ENCODE measurements at places on chromosomes 16 and 17.

DNA sequence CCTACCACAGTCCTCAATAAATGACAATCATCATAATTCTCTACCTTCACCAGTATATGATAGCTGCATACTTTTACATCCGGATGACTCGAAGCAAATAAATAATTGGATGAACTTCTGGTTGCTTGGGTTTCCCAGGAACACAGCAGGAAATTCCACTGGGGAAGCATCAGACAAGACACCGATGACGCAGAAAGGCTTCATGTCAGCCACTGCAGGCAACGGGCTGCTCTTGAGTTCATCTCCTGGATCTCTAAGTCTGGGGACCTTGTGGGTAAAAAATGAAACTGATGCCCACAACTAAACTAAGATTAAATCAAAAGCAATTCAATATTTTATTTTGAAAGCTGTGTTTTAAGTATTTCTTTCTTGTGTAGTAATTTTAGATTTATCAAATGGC is 472.1 kb upstream of the C16orf82 start:
- no peak for DNase-seq

GRCh38 chr16:22055881-22056280 is 36.5 kb upstream of the VWA3A start:
- DNase-seq, result no peak

GRCh38 chr17:21816592-21817567 is 124.6 kb downstream of the KCNJ18 start:
- DNase-seq, result no peak

- no peak for DNase-seq
Observed at GRCh38 chr17:613725-614124, 100.9 kb downstream of the VPS53 start.

DNA sequence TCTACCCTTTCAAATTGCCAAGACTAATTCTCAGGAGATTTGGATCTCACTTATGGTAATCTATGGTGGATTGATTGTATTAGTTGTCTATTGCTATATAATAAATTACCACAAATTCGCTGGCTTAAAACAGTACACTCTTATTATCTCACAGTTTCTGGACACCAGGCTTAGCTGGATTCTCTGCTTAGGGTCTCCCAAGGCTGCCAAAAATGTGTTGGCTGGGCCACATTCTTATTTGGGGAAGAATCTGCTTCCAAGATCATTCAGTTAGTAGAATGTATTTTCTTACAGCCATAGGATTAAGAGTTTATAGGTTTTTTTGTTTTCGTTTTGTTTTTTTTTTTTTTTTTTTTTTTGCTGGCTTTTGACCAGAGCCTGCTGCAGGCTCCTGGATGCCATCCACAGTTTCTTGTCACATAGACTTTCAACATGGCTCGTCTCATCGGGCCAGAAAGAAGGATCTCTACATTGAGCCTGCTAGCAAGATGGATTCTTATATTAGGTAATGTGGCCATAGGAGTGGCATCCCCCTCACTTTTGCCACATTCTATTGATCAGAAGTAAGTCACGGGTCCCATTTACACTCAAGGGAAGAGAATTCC is 415.3 kb downstream of the KIF2B start:
- DNase-seq, result no peak

DNA sequence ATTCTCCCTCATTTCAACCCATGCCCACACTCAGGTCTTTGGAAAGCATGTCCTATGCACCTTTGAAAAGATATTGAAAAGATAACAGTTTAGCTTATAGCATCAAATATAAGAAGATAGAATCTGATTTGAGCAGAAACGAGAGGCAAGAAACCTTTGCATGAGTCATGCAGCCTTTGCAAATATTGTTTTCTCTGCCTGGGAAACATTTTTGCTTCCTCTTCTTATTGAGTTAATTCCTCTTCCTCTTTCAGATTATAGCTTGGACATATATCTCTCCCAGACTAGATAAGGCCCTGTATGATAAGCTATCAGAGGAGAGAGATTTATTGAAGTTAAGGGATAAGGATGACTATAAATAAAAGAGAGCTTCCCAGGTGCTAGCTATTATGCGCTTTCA is 46.1 kb upstream of the KCNJ2 start:
- no peak for DNase-seq

DNA sequence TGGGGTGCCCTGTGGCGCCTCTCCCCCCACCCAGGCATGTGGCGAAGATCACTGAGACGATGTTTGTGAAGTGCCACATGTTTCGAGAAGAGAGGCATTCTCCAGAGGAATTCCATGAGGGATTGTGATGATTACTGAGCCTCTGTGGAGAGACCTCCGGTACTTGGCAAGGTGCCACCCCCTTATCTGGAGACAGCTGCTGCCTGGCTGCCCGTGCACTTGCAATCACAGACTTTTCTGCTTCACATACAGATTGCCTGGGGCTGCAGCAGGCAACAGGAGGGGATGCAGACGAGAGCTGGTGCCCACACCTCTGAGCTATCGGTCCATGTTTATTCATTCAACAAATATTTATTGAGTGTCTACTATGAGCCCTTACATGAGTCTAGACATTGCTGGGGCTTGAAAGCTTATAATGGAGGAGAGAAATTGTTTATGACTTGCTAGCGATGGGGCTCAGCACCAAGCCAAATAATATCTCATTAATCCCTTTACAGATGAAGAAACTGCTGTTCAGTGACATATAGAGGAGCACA is 317.2 kb upstream of the ZFHX3 start:
- DNase-seq, result no peak

DNA sequence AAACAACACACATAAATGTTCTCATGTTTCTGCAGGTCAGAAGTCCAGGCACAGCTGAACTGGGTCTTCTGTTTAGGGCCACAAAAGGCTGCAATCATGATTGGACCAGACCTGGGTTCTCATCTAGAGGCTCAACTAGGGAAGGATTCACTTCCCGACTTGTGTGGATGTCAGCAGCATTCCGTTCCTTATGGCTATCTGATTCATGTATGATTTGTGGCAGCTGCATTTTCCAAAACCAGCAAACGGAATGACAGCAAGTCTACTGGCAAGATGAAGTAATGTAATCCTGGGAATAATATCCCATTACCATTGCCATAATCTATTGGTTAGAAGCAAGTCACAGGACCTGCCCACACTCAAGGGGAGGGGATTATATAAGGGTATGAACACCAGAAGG is 22.1 kb downstream of the CEP112 start:
- DNase-seq, result no peak

- peak; percentile 33 for DNase-seq
Observed at GRCh38 chr17:32445074-32445415, 735 bp downstream of the PSMD11 start.

DNA sequence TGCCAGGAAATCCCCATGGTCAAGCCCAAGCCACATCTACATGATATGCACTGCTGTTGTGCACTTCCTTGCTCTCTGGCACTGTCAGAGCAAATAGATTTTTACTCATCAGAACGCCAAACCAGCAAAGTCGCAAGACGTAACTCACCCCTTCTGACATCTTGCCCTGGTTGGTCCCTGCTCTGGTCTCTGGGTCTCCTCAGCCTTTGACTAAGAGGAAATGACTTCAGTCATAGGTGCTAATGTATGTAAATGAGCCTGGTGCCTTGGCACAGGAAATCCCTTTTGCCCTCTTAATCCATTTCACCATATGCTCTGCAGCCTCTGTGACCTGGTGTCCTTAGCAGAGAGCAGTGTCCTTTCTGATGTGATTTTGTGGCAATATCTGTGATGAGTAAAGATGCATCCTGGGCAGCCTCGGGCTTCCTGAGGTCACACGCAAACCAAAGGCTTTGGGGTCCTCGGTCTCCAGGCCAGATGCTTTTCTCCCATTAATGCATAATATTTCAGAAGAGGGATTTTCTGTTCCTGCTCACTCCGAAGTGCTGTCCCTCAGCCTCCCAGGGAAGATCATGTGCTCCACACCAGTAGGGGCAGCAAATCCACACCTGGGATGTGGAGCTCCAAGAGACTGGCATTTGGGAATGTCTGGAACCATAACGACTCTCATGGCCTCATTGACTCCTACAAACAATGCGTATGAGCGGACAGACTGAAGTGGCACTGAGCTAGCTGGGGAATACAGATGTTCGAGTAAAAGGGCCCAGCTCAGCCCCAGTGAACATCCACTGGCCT is 66.9 kb downstream of the GP2 start:
- DNase-seq, result no peak

- peak; percentile 41 for DNase-seq
Observed at GRCh38 chr17:78974635-78975591, 4.8 kb downstream of the LGALS3BP start.

GRCh38 chr17:39794249-39794970 is 56.7 kb downstream of the GRB7 start:
- no peak for DNase-seq

GRCh38 chr16:88538366-88539060 is 31.7 kb upstream of the ZC3H18 start:
- no peak for DNase-seq

DNA sequence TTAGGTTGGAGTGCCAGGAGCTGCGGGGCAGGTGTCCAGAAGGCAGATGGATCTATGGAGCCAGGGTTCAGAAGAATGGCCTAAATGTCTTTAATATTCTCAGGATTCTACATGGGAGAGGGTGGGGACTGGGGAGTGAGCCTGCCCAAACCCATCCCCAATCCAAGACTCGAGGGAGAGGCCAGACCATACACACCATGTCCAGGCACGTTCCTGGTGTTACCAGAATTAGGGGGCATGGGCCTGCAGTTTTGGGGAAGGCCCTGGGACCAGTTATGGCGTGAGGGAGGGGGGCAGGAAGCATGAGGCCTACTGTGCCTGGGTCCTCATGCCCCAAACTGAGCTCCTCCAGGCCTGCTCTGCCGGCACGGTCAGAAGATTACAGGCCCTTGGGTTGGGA is 1.9 kb downstream of the TAX1BP3 start:
- no peak for DNase-seq

DNA sequence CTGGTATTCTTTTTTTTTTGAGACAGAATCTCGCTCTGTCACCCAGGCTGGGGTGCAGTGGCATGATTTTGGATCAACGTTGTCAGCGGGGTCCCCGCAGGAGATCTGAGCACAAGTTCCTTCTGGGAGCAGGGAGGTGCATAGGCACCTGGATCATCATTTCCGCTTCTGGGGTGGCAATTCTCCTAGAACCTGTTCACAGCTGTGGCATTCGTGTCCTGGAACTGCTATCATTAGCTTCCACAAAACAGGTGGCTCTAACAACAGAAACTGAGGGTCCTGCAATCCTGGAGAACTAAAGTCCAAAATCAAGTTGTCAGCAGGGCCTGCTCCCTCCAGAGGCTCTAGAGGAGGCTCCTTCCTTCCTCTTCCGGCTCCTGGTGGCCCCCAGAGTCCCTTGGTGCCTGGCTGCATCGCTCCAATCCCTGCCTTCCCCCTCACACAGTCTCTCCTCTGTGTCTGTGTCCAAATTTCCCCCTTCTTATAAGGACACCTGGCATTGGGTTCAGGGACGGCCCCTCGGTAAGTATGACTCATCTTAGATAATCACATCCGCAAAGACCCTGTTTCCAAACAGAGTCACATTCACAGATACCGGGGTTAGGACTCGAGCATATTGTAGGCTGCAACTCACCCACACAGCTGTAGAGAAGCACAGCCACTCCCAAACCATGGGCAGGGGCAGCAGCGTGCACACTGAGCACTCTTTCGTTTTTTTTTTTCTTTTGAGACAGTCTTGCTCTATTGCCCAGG is 43.5 kb upstream of the KLHDC4 start:
- no peak for DNase-seq

DNA sequence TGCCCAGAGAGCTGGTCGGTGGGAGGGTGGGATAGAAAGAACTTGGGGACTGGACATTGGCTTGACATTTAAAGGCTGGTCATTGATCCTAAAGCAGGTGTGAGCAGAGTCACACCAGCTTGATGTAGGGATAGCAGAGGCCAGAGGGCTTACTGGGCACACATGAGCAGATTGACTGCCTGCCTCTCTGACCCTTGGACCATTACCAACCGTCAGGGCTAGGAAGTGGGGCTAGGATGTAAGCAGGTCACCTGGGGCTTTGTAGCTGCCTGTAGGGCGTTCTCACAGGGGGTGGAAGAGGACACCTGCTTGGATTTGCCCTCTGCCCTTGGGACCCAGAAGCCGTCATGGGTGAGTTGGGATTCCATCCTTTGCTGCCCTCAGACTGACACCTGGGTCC is 11.1 kb upstream of the SMPD3 start:
- no peak for DNase-seq

DNA sequence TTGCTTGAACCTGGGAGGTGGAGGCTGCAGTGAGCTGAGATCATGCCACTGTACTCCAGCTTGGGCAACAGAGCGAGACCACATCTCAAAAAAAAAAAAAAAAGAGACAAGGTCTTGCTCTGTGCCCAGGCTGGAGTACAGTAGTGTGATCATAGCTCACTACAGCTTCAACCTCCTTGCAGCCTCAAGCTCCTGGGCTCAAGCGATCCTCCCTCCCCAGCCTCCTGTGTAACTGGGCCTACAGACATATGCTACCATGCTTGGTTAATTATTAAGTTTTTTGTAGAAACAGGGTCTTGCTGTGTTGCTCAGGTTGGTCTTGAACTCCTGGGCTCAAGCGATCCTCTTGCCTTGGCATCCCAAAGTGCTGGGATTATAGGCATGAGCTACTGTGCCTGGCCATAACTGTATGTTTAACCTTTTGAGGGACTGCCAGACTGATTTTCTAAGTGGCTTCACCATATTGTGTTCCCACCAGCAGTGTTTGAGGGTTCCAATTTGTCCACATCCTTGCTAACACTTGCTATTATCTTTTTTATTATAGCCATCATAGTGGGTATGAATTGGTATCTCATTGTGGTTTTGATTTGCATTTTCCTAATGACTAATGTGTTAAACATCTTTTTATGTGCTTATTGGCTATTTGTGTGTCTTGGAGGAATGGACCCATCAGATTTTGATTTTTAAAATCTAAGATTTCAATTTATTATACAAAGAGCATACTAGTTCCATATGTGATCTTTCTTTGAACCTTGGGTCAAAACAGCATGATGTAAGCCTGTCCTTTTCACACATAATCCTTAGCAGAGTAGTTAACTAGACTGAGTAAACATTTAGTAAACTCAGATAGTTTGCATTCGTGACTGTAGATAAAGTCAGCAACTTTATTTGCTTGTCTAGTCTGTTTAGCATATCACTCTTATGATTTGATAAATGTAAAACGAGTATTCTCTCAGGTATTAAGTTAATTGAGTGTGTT is 38.1 kb upstream of the KPNB1 start:
- DNase-seq, result no peak

GRCh38 chr16:66562986-66563385 is 3.3 kb upstream of the CMTM1 start:
- DNase-seq, result peak; percentile 17
